ENCODE measurements at places on chromosomes 2 and 18.

- no peak for DNase-seq
These were observed 12.2 kb downstream of the SESTD1 start for GRCh38 chr2:179252423-179252822.

DNA sequence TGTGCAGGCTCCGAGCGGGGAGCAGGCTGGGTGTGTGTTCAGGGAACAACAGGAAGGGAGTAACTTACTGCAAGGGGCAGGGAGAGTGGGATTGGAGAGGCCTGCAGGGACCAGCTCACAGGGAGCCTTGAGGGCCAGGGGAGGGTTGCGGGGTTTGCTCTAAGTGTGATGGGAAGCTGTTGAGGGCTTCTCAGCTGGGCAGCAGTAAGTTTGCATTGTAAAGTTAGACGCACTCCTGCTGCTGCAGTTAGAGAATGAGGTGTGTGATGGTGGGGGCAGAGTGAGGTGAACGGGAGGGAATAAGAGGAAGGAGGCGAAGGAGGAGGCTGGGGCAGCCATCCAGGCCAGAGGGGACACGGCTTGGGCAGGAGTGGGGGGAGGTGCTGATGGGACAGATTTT is 53.4 kb downstream of the BOLA3 start:
- DNase-seq = no peak

DNA sequence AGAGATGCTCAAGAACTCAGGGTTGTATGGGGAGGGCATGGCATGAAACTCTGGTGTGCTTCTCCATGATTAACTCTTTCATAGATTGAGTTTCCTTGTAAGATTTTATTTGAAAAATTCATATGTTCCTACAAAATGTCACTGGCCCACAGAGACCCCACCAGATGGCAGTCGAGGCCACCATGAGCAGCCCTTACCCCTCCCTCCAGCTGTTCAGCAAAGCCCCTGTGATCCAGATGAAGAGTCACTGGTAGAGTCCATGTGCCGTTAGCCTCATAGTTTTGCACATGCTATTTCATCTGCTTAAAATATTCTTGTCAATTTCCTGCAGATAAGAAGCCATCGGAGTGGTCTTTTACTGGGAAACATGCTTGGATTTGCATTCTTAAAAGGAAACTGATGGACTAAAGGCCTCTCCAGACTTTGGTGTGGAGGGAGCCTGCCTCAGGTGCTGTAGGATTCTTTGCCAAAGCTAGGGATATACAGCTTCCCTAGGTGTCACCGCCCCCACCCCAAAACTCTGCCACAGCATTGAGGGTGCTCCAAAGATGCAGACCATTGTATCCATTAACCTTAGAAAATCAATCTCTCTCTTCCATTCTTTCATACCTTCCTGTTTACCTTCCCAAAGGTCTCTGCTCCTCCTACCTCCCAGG is 18.8 kb downstream of the ZNF385B start:
- DNase-seq = no peak

GRCh38 chr2:70344195-70344594 is 42.3 kb upstream of the FAM136A start:
- no peak for DNase-seq

DNA sequence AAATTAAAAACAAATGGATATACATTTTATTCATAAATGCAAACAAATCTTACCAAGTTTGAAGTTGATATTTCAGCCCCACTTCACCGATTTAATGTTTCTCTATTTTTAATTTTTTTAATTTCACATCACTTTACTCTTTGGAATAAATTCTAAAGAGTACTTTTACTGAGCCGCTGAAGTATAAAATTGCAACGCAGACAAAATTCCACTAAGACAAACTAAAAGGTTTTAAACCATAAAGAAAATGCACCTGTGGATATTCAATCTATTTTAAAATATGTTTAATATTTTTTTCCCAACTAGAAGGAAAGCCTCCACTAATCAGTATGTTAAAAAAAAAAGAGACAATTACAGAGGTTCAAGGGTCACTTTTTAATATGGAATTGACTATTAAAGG is 1073.9 kb upstream of the CRIM1 start:
- no peak for DNase-seq
